Keratinocyte (primary cell): ENCODE measurements at places on chromosomes 2 and 18. TPM values are rescaled to one million over a fixed set of nuclear protein-coding genes. Genes with fewer than 3 reads are reported as not detected.

The RAB12 gene
- polyA plus RNA-seq = 23.7 to 46.4 TPM (median 24.3 TPM) in 3 replicates

The RNF125 gene
- polyA plus RNA-seq = 3.2 to 4.5 TPM (median 3.9 TPM) in 3 replicates

The TMEM178A gene
- 0.03 to 0.44 TPM (median 0.07 TPM) in 3 replicates for polyA plus RNA-seq

The HAAO gene
- polyA plus RNA-seq = 0.05 to 0.08 TPM in 2 of 3 replicates, not detected in the other

DNA sequence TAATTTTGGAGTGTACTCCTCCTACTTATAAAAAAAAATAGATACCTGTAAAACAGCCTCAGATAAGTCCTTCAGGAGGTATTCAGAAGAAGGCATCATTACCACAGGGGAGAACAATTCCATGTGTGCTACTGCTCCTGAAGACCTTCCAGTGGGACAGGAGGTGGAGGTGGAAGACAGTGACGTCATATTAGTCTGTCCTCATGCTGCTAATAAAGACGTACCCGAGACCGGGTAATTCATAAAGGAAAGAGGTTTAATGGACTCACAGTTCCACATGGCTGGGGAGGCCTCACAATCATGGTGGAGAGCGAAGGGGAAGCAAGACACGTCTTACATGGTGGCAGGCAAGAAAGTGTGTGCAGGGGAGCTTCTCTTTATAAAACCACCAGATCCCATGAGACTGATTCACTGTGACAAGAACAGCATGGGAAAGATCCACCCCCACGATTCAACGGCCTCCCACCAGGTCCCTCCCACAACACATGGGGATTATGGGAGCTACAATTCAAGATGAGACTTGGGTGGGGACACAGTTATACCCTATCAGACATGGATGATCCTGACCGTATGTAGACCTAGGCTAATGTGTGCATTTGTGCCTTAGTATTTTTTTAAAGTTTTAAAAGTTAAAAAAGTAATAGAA, 98.4 kb downstream of the NDUFA10 start:
- H3K27me3 ChIP-seq = no peaks in the 10 kb centered on the region
- H3K36me3 ChIP-seq = no peaks in the 10 kb centered on the region

DNA sequence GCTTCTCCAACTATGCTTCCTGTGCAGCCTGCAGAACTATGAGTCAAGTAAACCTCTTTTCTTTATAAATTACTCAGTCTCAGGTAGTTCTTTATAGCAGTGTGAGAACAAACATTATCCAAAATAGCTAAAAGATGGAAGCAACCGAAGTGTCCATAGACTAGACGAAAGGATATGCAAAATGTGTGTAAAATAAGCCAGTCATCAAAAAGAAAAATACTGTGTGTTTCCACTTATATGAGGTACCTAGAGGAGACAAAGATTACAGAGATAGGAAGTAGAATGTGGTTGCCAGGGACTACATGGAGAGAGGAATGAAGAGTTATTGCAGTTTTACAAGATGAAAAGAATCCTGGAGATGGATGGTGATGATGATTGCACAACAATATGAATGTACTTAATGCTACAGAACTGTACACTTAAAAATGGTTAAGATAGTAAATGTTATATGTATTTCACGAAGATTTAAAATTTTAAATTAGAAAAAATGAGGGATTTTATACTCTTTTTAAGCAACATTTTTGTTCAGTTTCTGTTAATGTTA, 99.3 kb upstream of the FN1 start:
- no peak overlapping the region for H3K27ac ChIP-seq
- H3K36me3 ChIP-seq = no peaks in the 10 kb centered on the region
- H3K4me3 ChIP-seq = no peak overlapping the region
- H3K27me3 ChIP-seq = no peaks in the 10 kb centered on the region

GRCh38 chr2:230589497-230590015, 123.1 kb upstream of the CAB39 start:
- DNase-seq = no peak
- H3K36me3 ChIP-seq = no peaks in the 10 kb centered on the region
- H3K27me3 ChIP-seq = no peaks in the 10 kb centered on the region
- no peak overlapping the region for H3K4me3 ChIP-seq
- H3K27ac ChIP-seq = no peak overlapping the region

DNA sequence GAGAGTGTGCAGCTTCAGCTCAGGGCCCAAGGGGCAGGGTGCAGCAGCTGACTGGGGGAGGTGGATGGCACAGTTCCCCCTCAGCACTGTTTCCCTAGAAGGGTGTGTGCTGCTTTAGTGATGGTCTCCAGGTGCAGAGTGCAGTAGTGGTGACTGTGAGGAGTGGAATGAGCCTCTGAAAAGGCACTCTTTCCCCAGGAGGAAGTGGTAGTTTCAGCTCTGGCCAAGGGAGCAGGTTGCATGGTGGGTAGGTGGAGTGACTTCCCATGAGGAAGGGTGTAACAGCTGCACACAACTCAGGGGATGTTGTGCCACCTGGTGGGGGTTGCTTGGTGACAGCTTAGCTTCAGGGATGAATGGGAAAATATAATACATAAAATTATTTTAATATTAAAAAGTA, 251.5 kb upstream of the NXPH2 start:
- H3K4me1 ChIP-seq = peaks cover 18% of the 10 kb centered on the region
- H3K36me3 ChIP-seq = no peaks in the 10 kb centered on the region
- no peak overlapping the region for H3K27ac ChIP-seq
- H3K4me3 ChIP-seq = no peak overlapping the region

GRCh38 chr2:238391042-238391689, 35.6 kb upstream of the ASB1 start:
- no peaks in the 10 kb centered on the region for H3K27me3 ChIP-seq
- no peak overlapping the region for H3K27ac ChIP-seq
- peaks cover 15% of the 10 kb centered on the region for H3K4me1 ChIP-seq
- H3K4me3 ChIP-seq = no peak overlapping the region

GRCh38 chr18:12645751-12646203, 12.1 kb downstream of the SPIRE1 start:
- H3K4me3 ChIP-seq = no peak overlapping the region
- no peak for DNase-seq
- H3K36me3 ChIP-seq = no peaks in the 10 kb centered on the region
- peaks cover 26% of the 10 kb centered on the region for H3K4me1 ChIP-seq
- peak overlapping the region; percentile 72 for H3K27ac ChIP-seq
- no peaks in the 10 kb centered on the region for H3K27me3 ChIP-seq

- DNase-seq = no peak
- H3K4me1 ChIP-seq = no peaks in the 10 kb centered on the region
- no peak overlapping the region for H3K4me3 ChIP-seq
- H3K36me3 ChIP-seq = no peaks in the 10 kb centered on the region
- H3K27ac ChIP-seq = no peak overlapping the region
- no peaks in the 10 kb centered on the region for H3K27me3 ChIP-seq
Observed at GRCh38 chr2:100043081-100043890, 99.1 kb downstream of the AFF3 start.

GRCh38 chr18:51149670-51150069, 47.8 kb downstream of the MEX3C start:
- H3K4me3 ChIP-seq = no peak overlapping the region
- peaks cover 7% of the 10 kb centered on the region for H3K4me1 ChIP-seq
- H3K36me3 ChIP-seq = no peaks in the 10 kb centered on the region
- no peak for DNase-seq
- H3K27ac ChIP-seq = no peak overlapping the region
- no peaks in the 10 kb centered on the region for H3K27me3 ChIP-seq
